ENCODE measurements at places on chromosomes 12 and 14.
A peak's percentile ranks its signal among the peaks of the same experiment; 100 is the strongest.

GRCh38 chr12:68157380-68157779, 2.2 kb downstream of the IFNG start:
- DNase-seq, result peak; percentile 22

GRCh38 chr14:23285530-23286019, 357 bp downstream of the HOMEZ start:
- no peak for DNase-seq

GRCh38 chr12:3417113-3417512, 73.9 kb upstream of the PRMT8 start:
- no peak for DNase-seq

DNA sequence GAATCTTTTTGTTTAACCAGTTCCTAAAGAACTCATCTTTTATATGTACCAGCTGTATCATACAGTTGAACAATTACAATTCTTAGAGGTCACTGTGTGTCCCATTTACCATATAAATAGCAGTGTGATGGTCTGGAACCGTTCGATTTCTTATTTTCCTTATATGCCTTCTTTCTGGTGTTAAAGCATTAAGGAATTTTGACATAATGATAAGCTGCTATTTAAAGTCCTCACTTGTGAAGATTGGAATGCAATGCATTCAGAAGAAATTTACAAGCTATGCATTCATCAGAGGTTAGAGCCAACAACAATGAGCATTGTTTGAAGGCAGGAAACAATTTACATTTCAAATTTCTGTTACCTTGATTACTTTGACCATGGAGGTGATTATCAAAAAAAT, 80.0 kb upstream of the PRICKLE1 start:
- peak; percentile 64 for DNase-seq

- peak; percentile 27 for DNase-seq
Observed at GRCh38 chr12:32302218-32303173, 96.9 kb upstream of the FGD4 start.

DNA sequence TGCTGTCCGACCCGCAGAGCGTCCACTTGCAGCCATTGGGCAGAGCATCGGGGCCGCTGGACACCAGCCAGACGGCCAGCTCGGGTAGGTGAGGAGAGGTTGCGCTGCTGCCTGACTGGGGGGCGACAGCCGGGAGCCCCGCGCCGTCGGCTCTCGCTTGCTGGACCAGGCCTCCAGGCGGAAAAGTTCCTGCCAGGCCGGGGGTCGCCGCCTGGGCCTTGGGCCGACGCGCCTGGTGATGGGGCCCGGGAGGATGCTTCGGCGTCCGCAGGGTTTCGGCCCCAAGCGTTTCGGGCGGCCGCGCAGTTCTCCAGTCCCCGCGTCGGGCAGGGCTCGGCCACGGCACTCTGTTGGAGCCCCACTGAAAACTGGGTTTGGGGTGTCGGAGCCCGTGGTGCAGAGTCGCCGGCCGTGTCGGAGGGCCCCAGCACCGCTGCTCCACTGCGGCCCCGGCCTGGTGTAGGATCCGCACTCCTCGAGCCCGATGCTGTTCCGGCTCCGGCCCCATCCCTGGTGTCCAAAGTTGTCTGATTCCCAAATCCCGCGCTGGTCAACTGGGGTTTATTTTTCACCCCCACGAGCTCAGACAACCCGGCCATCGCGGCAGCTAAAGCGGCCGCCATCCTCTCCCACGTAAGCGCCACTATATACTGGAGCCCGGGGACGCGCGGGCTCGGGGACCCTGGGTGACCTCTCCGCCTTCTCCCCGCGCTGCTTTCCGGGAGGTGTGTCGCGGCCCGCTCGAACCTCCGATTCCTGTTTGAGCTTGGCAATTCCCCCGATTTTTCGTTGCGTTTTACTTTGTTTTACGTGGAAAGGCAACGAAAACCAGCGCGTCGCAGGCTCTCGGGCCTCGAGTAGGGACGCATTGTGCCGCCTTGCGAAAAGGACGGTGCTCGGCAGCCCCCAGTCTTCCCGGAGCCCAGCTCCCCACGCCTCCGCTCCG, 872 bp downstream of the VSX2 start:
- no peak for DNase-seq

GRCh38 chr14:94163796-94164195, 10.3 kb upstream of the PPP4R4 start:
- no peak for DNase-seq

- peak; percentile 83 for DNase-seq
Observed at GRCh38 chr14:68550338-68550715, 242.5 kb downstream of the ZFP36L1 start.

DNA sequence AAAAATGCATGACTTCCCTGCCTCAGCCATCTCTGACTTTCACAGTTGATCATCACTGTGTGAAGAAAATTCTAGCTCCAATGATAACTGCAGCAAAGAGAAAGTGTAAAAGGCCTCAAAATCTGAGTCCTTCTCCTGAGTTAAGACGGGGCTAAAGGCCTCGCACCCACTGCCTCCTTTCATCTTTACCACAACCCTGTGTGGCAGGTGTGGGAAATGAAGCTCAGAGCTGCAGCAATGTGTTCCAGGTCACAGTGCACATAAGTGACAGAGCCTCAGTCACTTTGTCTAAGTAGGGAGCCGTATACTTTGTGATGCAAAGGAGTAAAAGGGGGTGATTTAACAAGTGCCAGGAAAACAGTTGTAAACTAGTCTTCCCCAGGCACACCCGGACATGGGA, 144.7 kb upstream of the TMCC3 start:
- DNase-seq, result no peak

GRCh38 chr14:105200074-105200473, 19.0 kb upstream of the NUDT14 start:
- no peak for DNase-seq

DNA sequence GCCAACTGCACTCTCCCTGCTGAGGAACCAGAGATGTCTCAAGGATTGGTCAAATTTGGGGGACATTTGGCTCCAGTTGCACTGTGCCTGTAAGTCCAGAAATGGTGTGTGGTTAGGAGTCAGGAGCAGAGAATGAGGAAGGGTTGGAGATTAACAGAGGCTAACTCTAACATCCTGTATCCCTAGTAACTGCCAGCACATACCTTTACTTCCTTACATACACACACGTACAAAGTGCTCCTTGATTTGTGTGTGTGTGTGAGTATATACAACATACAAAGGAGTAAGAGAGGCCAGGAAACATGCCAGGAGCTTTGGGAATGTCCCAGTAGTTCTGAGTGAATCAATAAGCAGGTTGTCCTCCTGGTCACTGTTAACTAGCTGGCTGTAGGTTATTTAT, 39.8 kb upstream of the NRXN3 start:
- peak; percentile 46 for DNase-seq

DNA sequence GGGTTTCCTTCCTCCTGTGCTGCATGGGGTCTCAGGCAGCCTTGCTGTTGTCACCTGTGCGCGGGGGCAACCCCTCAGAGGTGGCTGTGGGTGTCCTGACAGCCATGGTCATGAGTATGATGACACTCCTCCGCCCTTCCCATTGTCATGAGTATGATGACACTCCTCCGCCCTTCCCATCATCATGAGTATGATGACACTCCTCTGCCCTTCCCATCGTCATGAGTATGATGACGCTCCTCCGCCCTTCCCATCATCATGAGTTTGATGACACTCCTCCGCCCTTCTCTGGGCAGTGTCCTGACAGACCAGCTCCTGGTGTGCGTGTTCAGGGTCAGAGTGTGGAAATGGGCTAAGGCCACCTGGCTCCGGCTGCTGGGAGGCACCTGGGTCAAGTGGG, 40.0 kb downstream of the FBRSL1 start:
- no peak for DNase-seq

DNA sequence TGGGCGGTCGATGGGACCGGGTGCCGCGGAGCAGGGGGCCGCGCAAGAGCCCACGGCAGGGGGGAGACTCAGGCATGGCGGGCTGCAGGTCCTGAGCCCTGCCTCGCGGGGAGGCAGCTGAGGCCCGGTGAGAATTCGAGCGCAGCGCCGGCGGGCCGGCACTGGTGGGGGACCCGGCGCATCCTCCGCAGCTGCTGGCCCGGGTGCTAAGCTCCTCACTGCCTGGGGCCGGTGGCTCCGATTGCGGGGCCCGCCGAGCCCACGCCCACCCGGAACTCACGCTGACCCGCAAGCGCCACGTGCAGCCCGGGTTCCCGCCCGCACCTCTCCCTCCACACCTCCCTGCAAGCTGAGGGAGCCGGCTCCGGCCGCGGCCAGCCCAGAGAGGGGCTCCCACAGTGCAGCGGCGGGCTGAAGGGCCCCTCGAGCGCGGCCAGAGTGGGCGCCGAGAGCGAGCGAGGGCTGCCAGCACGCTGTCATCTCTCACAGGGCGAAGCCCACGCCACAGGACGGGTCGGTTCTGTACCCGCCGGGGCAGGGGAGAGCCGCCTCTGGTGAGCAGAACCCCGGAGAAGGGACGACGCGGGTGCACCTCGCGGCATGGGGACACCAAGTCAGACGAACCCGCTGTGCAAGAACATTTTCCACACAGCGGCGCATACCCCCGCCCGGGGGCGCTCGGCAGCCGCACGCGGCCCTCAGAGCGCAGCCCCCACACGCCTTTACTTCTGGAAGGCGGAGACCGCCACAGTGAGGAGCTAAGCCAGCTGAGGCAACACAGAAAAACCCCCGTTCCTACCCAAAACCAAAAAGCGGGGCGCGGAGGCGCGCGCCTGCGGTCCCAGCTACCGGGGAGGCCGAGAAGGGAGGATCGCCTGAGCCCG, 1.2 kb upstream of the SIVA1 start:
- no peak for DNase-seq

DNA sequence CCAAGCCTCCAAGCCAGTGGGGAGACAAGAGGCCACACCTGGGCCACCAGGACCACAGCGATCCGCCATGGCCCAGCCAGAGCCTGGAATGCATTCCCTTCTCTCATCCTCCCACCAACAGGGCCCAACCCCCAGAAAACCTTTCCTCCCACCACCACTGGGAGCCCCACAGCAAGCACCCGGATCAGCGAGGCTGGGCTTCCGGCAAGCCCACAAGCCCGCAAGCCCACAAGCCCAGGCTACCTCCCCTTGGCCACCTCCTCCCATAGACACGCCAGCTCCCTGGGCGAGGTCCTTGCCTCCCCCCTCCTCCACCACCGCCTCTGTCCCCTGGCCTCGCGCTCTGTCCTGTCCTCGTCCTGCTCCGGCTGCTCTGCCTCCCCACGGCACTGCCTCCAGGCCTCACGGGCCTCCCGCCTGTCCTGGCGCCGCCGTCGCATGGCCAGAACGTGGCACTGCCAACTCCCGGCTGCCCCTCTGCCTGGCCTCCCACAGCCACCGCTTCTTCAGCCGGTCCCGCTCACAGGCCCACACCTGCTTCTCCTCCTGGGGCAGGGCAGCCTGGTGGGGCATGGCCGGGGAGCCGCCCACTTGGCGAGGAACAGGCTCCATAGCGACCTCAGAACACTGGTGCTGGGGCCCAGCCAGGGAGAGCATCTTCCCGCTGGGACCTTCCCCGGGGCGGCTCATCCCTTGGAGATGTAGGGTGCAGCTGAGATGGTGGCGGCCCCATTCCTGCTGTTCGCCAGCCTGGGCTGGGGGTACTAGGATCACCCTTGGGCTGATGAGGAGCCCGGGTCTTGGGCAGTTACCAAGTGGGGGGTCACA, 5.6 kb downstream of the CDK2AP1 start:
- no peak for DNase-seq

GRCh38 chr14:66606826-66607225, 98.9 kb downstream of the GPHN start:
- DNase-seq, result no peak

GRCh38 chr12:112010415-112011344, 2.3 kb downstream of the TMEM116 start:
- no peak for DNase-seq

- peak; percentile 100 for DNase-seq
Observed at GRCh38 chr12:113221181-113221996, at the start of gene TPCN1. Gene TPCN1 (plus strand): TSS chr12:113221464. CDS start chr12:113226853, 5,389 bp downstream.

GRCh38 chr12:56029166-56029519, 8.3 kb downstream of the IKZF4 start:
- DNase-seq, result no peak

DNA sequence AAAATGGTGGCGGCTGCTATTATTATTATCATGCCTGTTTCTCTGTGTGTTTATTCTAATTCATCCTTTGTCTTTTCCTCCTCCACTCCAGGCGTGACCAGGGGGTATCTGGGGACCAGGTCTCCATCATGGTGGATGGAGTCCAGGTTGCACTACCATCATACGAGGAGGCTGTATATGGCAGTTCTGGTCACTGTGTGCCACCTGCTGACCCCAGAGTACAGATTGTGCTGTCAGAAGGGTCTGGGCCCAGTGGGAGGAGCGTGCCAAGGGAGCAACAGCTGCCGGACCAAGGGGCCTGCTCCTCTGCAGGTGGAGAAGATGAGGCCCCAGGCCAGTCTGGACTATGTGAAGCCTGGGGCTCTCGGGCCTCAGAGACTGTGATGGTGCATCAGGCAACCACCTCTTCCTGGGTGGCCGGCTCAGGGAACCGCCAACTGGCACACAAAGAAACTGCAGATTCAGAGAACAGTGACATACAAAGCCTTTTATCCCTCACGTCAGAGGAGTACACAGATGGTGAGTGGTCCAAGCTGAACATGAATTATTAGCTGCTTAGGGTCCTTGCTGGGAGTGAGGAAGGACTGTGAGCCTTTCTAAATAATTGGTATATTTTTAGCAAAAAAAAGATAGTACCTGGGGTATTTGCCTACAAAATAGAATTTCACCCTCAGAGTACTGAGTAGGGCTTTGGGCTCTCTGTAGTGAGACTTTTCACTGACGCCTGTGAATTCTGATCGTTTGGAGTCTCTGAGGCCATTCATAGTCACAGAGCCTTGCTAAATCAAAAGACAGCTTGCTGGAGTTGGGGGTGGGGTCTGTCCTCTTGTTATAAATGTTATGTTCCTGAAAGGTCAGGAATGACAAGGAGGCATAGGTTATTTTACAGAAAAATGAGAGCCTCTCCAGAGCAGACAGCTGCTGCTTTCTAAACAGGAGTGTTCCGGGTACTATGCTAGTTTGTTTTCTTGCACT, 58.1 kb upstream of the SRSF5 start:
- DNase-seq, result no peak

DNA sequence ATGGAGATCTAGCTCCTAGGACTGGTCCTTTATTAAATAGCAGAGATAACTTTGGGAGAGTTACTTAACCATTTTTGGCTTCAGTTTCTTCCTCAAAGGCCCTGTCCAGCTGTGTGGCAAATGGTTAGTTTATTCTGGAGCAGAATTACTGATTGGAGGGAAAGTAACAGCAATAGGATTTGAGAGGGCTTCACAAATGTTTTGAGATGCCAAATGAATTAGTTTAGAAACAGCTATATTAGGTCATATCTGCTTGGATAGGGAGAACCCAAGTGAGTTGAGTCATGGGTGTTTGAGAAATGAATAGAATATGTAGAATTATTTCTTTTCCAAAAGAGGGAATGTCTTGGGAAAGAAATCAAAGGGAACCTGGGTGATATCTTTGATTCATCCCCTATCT, 17.5 kb downstream of the RASSF3 start:
- DNase-seq, result peak; percentile 33

GRCh38 chr14:39396448-39396847, 35.8 kb downstream of the FBXO33 start:
- no peak for DNase-seq

DNA sequence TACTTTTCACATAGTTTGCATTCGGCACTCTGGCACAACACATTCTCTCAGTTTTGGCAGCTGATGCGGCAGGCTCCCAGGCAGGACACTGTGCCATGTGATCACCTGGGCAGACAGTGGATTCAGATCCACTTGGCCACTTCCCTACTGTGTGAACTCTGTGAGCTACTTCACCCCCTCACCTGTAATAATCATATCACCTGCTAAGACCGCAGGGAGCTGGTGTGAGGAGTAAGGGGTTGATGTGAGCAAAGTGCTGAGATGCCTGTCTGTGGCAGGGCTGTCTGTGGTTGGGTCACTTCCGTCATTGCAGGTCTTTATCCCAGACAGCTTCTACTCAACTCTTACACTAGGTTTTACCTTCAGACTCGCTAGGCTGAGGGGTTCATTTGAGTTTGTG, 50.4 kb upstream of the AMN start:
- DNase-seq, result no peak

Measured in renal cortical epithelial cell (primary cell).